ENCODE measurements at places on chromosomes 2 and 18.

DNA sequence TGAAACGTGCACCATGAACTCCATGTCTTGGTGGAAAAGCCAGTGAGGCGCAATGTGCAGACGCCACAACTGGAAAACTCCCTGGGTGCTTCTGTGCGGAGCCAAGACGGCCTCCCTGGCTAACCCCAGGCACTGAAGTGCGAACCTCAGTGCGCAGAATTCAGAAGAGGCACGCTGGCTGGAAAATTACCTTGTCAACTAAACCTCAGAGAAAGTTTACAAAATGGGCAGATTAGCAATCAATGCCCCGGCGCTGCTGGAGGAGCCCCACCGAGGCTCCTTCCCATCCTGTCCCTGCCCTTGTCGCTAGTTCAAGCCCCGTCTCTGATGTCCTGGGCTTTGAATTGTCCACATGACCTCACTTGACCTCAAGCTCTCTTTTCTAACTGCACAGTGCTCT is 22.2 kb downstream of the SNORC start:
- DNase-seq = no peak

DNA sequence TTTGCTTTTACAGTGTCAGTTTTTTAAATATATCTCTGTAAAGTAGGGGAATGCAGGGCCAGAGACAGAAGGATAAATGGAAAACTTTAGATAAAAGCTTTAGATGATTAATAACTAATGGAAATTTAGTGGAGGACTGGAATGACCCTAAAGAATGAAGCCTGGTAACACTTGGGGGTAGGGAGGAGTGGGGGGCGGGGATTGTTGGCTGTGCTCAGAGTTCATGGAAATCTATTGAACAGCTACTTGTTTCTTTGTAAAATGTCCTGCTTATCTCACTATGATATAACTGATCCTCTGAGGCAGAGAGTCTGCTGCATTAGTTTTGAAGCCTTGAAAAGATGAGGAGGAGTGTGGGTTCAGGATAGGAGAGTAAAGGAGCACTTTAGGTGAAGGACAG is 90.5 kb downstream of the TMEM185B start:
- no peak for DNase-seq

- no peak for DNase-seq
Observed at GRCh38 chr2:6967301-6967700, 50.1 kb downstream of the RNF144A start.

DNA sequence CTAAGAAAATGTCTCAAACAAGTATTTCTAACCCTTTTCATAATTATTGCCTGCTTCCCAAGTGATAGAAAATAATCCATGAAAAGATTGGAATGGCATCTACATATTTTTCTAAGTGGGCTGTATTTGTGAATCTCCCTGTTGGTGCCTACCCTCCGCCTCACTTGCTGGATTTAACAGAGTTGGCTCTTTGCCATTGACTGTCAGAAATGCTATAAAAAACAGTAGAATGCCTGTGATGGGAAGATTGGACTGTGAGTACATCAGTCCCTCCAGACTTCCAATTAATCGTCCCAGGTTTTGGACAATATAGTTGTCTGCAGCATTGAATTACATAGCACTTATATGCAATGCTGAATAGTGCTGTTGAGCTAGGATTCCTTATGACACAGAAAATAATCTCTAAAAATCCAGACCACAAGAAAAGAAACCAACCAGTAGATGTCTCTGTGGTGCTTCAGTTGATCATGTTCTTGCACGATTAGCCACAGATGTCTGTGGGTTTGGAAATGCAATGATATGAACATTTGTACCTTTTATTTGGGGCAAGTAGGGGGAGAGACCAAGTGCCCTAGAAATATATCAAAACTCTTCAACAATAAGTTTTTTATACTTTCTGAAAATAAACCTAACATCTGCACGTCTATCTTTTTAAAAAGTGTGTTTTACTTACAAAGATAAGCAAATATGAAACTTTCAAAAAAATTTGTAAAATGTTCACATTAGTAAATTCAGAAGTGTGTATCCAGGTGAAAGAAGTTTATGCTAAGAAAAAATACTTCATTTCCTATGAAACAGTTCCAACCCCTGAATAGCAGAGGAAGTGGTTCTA is 88.5 kb downstream of the DYNAP start:
- DNase-seq = peak; percentile 12

DNA sequence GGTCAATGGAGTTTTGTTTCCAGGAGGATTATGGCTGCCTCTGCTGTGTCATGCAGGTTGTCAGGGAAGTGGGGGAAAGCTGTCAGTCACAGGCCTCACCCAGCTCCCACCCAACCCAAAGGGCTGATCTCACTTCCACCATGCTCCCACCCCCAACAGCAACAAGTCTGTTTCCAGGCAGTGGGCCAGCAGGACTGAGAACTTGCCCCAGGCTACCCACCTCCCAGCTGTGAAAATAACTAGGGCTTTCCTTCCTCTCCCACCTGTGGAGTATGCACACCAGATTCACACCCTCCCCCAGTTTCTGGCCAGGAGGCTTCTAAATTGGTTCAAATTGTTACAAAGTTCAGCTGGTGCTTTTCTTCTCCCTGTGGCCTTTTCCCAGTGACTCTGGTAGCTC is 95.6 kb upstream of the ACVR1 start:
- DNase-seq = no peak

GRCh38 chr2:179298666-179299065 is 34.0 kb upstream of the SESTD1 start:
- DNase-seq = no peak

DNA sequence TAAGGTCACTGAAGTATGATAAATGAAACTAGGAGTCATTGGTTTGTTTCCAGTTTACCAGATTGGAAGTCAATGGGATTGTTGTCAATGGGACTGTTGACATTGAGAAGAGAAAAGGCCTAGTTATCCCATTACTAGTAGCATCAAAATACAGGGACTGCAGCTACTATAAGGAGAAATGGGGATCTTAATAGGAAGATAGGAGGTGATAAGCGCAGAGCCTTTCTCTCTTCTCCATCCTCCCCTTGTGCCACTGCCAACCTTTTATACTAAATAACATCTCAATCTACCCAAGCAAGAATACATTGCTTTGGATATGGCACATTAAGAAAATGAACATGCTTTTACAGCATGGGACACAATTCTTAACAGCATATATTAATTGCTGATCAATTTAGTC is 10.5 kb upstream of the BBS5 start:
- DNase-seq = no peak

Measured in HL-60 (cell line).